Activated T-cell treated with anti-CD3 and anti-CD28 coated beads for 48 hours (primary cell): ENCODE measurements at places on chromosomes 7 and 10.

DNA sequence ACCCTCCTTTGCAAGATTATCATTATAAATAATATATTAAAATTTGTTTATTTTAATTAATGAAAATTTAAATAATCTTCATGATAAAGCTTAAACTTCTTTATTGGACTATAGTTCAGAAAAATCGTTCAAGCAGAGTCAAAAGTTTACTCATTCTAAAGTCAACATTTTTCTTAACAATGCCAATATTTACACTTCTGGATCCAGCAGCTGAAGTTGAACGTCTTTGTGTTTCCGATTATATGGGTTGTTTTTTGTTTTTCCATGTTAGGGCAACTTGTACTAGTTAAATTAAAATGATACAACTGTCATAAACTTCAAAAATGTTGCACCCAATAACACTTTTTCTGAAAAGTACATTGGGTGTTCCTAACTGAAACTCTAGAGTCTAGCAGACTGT is 43.8 kb downstream of the GRB10 start:
- DNase-seq: no peak

DNA sequence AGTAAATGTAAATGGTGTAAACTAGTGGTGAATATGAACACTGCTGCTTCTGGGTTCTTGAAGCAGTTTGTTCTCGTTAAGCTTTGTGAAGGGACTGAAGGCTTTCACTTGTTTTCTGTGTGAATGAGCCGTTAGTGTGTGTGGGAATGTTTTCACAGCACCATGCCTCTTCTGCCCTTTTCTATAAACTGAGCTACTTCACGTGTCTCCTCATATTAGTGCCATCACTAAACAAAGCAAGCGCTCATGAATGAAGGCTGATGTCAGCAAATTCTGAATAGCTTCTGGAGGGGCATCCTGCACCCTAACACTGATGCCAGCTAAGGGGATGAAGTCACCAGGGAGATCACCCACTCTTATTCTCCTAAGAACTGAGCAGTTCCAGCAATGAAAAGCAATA is 205.6 kb upstream of the ETV1 start:
- no peak for DNase-seq

DNA sequence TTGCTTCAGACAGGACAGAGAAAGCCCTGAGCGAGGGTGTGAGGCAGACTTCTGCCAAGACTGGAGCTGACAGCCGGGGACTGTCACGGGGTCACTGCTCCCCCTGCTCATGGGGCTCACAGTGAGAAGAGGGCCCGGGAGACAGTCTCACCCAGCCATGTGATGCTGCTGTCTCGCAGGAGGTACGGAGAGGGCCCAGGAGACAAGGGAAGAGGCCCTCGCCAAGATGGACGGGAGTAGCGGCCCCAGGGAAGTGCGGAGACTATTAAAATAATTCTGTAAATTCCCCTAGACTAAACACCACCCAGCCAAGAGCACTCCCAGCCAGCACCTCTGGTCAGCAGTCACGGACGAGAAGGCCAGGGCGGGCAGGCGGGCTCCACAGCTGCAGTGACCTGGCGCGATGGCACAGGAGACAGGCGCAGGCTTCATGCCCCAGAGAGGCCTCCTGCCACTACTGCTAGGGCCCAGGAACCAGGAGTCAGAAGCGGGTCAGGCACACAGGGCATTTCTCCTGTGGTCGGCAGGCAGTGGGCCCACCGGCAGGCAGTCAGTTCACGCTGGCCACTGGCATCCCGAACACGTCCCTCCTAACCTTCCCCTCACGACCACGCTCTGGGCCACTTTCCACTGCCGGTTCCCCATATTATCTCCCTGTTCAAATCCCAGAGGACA is 24.1 kb downstream of the WDR86 start:
- no peak for DNase-seq

GRCh38 chr10:29838539-29838938 is 203.8 kb upstream of the SVIL start:
- DNase-seq: no peak

DNA sequence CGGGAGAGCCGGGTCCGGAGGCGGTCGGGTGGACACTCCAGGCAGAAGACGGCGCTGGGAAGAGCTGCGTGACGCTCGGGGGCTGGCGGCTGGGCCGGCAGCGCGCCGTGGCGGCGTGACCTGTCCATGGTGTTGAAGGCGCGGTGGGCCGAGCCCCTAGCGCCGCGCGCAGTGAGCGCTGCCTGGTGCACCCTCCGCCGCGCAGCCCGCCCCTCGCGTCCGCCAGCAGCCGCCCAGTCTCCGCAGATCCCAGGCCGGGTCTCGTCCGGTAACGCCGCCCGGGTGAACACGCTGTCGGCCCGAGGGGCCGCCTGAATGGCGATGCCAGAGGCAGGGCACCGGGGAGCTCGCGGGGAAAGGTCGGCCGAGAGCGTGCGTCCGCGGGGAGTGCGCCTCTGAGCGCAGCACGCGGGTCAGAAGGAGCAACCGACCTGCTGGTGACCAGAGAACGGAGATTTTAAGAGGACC is 657 bp upstream of the TMEM178B start:
- DNase-seq: peak; percentile 21

- no peak for DNase-seq
Measured at GRCh38 chr10:98340261-98340939, 72.4 kb upstream of the LOXL4 start.

- no peak for DNase-seq
Measured at GRCh38 chr7:132650498-132650897, 74.2 kb upstream of the PLXNA4 start.

DNA sequence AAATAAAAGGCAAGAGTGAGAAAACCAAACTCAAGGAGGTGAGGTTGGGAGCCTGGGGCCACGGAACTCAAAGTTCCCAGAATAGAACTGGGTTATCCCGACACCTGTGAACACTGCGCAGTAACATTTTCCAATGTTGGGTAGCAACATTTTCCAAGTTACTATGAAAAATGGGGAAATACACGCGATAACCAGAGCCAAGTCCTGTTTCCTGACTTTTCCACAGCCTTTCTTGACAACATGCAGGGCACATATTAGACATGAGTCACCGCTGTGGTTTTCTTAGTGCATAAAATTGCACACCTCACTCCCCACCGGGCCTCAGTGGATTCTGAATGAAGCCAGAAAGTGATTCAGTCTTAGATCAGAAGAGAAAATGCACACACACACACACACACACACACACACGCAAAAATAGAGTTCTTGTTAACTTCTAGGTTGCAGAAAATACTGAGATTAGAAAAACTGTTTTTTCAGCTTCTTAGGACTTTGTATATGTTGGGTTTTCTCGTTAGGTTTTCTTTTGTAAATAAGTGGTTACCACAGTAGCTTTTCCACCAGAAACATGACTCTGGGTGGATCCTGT is 70.0 kb downstream of the CAMK1D start:
- DNase-seq: peak; percentile 65

DNA sequence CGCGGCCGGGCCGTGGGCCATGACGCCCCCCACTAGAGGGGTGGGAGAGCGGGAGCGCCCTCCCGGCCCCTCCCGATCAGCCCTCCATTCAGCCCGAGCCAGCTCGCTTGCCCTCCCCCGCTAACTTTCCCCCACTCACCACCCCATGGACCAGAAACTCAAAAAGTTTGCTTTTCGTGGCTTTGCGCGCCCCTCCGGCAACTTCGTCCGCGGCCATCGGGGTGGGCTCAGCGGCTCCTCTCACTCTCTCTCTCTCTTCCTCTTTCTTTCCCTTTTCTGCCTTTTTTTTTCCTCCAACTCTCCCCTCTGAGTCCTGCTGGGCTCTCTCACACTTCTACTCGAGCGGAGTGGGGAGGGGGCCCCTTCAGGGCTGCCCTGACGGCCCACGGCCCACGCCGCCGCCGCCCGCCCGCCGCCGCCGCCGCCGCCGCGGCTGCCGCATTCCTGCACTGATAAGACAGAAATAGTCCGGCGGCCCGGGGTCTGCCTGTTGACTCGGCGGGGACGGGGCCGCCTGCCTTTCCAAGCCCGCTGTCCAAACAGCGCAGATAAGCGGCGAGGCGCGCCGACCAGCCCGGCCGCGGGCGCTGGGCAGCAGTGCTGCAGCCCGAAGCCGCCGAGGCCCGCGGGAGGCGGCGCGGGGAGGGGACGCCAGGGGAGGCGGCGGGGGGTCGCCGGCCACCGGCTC is at the start of gene SMARCD3:
Gene SMARCD3 (minus strand): TSS at position 349 of the 688 bp plus-strand sequence. CDS start 132 bp downstream, at position 217.
- no peak for DNase-seq

GRCh38 chr10:50982989-50983388 is 91.3 kb upstream of the PRKG1 start:
- DNase-seq: no peak

GRCh38 chr10:43313901-43314300 is 47.0 kb upstream of the RASGEF1A start:
- DNase-seq: no peak

GRCh38 chr7:127208351-127208750 is 44.4 kb downstream of the GRM8 start:
- DNase-seq: no peak

- DNase-seq: no peak
Measured at GRCh38 chr10:11397077-11397965, 214.1 kb downstream of the USP6NL start.

GRCh38 chr10:6581778-6582228 is 1.7 kb upstream of the PRKCQ start:
- no peak for DNase-seq

DNA sequence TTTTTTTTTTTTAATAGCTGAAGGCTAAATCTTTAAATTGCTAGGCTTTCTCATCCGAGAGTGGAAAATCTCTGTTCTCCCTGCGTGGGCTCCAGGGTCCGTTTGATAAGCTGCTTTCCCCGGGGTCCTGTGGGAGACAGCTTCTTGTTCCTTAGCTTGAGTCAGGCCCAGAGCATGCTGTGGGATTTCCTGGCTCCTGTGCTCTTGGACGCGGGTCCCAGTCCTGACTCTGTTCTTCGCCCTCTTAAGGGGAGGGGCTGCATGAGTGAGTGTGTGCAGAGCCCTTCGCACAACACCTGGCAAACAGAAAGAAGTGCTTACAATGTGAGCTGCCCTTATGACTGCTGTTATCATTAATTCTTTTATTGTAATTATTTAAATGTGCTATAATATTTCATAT is 133.5 kb downstream of the TACC2 start:
- no peak for DNase-seq

- DNase-seq: no peak
Measured at GRCh38 chr10:73892310-73893030, 18.1 kb upstream of the CAMK2G start.

DNA sequence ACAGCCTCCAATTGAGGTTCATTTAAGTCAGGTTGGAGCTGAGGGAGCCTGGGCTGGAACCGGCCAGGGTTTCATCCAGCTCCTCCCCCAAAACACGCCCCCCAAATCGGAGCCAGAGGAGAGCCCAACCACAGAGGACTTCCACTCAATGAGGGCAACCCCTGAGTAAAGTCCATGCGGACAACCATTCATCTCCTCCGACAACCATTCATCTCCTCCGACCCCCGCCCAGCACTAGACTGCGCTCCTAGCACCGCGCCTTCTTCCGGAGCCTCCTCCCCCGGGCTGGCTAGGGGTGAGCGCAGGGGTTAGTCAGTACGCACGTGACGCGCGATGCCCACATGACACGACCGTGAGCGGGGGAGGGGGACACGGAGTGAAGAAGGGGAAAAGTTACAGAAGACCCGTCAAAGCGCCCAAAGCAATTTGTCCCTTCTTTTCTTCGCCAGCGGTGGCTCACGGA is 1.4 kb downstream of the MAGI2 start:
- no peak for DNase-seq

DNA sequence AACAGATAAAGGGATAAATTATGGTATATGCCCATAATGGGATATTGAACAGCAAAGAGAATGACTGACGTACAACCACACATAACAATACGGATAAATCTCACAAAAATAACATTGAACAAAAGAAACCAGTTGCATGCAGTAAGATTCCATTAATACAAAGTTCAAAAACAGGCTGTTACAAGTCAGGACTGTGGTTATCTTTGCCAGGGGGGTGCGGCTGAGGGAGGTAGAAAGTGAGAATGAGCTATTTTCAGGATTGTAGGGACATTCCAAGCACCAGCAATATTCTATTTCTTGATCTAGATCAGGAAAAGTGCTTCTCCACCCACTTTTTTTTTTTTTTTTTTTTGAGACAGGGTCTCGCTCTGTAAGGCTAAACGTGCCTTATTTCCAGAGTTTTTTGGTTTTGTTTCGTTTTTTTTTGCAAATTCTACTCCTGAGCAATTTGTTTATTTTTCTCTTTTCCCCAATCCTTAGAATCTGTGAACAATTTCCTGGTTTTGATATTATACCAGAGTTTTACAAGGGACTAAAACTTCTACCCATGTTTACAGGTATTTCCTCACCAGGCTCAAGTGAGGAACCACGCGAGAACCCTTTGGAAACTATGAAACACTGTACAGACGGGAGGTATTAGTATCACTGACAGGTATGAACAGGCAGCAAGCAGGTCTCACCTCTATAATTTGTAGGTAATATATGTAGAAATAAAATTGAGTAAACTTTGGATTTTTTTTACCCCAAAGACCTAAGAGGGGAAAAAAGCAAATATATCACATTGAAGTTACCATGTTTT is 9.9 kb downstream of the SMURF1 start:
- no peak for DNase-seq

DNA sequence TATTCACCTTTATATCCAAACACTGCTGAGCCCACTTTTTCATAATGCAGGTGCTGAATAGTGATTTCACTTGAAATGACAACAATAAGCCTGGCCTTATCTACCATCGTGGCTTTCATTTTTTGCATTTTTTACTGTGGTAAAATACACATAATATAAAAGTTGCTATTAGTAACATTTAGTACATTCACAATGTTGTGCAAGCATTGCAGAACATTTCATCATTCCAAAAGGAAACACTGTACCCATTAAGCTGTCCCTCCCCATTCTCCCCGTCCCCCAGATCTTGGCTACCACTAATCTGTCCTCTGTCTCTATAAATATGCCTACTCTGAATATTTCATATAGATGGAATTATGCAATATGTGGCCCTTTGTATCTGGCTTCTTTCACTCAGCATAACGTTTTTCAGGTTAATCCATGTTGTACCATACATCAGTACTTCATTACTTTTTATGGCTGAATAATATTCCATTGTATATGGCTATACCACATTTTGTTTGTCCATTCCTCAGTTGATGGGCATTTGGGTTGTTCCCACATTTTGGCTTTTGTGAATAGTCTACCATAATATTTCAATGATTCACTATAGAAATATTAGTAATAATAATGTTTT is 68.5 kb upstream of the ARID5B start:
- no peak for DNase-seq

- no peak for DNase-seq
Measured at GRCh38 chr10:44382981-44383748, 1.7 kb downstream of the CXCL12 start.

DNA sequence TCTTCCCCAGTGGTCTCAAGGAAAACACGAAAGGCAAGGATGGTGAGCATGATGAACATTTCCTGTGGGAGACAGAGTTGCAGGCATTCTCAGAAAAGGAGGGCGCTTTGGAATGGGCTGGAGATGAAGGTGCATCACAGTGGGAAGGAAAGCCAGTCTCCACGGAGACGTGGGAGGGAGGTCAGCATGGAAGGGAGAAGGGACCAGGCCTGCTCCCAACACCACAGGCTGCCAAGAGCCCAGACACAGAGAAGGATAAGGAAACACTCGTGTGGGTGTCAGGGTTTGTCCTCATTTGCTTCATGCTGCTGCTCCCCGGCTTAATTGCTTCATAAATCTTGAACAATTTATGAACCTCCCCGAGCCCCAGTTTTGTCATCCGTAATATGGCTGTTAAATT is 231.5 kb upstream of the ZNF32 start:
- DNase-seq: no peak

GRCh38 chr10:3784510-3785250 is at the start of gene KLF6:
TSS of gene KLF6 (minus strand) at chr10:3785209. CDS start at chr10:3785014, 195 bp downstream.
- DNase-seq: no peak
